Left forelimb (tissue), 1 donor: ENCODE measurements at places on chromosomes 2 and 18.

- no peak for DNase-seq
Observed at GRCh38 chr2:148342086-148342485, 302.5 kb upstream of the EPC2 start.

- DNase-seq, result no peak
Observed at GRCh38 chr18:45830917-45831316, 5.4 kb downstream of the SIGLEC15 start.

GRCh38 chr2:76381624-76382023, 670.9 kb upstream of the GCFC2 start:
- DNase-seq, result no peak

DNA sequence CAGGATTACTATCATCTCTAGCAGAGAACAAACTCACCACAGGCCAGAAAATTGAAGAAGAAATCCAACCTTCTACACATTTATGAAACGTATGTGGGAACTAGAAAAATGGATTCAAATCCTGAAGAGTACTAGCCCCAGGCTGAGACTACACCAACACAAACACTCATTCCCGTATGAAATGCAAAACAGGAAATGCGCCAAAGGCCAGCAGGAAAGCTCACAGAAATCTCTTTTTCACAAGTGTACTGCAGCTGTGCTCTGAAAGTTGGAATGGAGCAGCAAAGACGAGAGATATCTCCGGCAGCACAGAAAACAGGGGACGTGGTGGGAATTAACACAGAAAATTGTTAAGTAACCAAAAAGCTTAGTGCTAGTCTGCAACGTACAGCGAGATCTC, 913.5 kb downstream of the TDRD15 start:
- DNase-seq, result no peak

DNA sequence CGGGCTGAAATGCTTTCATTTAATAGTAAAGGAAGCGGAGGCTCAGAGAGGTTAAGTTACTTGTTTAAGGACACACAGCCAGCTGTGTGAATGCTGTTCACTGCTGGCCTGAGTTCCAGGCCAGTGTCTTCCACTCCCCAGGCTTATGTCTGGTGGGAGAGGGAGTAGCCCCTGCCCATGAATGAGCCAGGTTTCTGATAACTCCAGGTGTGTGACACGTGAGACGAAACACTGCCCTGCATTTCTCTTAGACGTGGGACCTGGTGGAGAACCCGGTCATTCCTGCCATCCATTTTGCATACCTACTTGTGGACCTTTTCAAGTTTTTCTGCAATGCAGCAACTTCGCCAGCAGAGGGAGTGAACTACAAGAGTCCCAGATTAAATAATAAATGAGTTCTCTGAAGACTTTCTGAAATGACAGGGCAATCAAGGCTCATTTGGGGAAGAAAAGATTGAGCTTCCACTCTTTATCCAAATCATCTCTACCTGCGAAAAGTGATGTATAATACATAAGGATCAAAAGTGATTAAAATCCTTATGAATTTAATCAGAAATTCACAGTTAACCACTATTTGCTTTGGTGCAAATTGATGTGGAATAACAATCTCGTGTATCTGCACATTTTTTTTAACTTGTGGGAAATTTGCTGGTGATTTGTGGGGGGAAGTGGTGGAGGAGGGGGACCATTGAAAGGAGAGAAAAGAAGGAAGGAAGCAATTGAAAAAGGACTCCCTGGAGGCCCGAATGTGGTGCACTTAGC, 79.4 kb upstream of the ASB18 start:
- no peak for DNase-seq

DNA sequence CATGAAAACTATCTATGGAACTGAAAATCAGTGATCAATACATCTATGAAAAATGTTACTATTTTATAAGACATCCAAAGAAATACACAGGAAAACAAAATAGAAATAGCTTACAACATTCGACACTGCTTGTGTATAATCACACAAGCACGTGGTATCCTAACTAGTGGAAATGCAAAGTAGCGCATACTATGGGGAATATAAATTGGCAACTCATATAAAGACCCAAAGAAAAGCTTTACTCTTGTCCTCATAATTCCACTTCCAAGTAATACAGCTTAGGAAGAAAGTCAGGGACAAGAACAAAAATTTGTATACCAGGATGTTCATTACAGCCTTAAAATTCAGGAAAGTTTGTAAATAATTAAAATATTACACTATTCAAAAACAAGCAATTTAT, 384.6 kb downstream of the NRXN1 start:
- DNase-seq, result no peak

DNA sequence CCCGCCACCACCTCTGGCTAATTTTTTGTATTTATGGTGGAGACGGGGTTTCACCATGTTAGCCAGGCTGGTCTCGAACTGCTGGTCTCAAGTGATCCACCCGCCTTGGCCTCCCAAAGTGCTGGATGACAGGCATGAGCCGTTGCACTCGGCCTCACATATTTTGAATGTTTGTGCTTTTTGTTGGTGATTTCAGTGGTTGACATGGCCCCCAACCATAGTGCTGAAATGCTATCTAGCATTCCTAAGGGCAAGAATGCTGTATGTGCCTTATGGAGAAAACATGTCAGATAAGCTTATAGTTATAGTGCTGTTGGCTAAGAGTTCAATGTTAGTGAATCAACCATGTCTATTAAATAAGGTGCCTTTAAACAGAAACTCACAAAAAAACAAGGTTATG, 8.9 kb downstream of the ZAP70 start:
- no peak for DNase-seq

- DNase-seq, result no peak
Observed at GRCh38 chr2:34534761-34535160, 935.7 kb upstream of the FAM98A start.

GRCh38 chr18:45373286-45373880, 241.9 kb upstream of the SLC14A2 start:
- no peak for DNase-seq

DNA sequence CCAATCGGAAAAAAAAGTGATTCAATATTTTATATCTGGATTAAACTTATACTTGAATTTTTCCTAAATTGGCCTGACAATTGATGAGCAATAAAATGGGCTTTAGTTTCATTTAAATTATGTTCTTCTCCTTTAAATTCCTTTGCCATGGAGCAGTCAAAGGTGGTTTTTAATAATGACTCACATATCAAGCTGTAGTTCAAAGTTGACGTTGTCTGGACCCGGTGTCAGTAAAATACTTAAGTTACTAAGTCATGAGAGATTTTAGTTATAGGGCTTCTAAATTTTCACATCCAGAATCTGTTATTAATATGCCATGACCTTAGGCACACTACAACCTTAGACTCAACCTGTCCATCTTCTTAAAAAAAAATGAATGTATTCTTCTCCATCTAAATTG, 62.5 kb downstream of the CDH2 start:
- DNase-seq, result no peak

DNA sequence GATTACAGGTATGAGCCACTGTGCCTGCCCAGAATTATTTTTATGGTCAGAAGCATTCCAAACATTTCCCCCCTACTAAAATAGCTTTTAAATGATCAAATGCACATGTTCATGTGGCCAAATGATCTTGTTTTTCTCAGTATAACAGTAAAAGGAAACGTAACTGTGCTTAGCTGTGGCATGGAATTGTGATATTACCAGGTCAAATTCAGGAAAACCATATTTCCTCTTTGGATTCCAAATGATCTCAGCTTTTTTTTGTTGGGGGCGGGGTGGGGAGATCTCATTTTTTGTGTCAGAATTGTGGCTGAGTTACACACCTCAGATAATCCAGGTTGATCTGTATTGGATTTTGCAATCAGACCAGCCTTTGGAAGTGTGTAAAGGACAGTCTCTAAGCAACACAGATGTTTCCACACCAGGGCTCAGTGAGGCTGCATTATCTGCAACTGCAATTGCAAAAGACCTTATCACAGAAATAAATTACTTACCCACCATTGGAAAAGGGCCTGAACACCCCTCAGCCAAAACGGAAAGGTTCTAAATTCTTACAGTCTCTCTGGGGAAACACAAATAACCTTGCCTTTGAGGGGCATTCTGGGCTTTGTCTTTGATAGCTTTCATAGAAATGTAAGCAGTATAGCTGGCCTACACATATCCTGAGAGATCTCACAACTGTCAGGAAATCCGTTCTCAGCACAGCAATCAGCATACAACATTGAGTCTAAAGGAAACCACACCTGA, 8.4 kb downstream of the CASP10 start:
- no peak for DNase-seq

DNA sequence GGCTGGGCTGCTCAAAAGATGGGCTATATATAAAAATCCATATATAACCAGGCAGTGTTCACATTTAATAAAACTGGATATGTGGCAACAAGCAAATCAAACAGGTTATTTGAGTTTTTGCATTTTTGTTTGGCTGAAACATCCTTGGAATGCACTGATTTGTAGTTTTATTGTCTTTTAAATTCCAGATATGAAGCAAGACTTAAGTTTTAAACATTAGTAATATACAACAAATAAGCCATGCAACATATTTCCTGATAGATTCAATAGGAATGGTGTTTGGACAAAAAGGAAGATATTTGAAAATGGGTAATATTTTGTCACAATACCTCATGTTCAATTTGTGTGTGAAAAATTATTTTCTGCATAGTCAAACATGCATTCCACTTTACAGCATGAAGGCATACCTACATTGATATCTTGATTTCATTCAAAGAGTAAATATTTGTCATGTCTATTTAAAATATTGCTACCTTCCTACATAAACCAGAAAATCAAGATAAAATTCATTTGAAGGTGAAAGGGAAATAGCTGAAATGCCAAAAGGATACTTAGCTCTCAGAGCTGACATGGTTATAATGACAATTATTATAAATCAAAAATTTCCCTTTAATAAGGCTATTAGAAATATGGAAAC, 132.3 kb upstream of the NETO1 start:
- DNase-seq, result no peak

GRCh38 chr18:12067671-12068070, 26.0 kb upstream of the ANKRD62 start:
- DNase-seq, result no peak

GRCh38 chr2:134392442-134393074, 138.7 kb downstream of the MGAT5 start:
- DNase-seq, result no peak

DNA sequence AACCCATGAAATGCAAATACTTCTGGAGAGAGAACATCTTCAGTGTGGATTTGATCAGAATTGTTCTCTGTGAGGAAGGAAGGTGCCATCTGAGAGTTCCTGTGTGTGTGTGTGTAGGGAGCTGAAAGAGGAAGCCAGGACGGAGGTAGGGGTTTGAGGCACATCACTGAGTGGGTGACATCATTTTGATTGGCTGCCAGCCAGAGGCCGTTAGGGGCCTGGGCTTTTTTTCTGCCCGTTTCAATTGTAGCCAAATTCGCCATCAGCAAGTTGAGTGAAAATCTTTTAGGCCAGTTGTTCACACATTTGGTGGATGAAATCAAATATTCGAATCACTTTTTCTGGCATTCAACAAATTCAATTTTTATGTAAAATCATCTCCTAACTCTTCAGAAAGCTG, 48.9 kb downstream of the TSN start:
- no peak for DNase-seq

- DNase-seq, result no peak
Observed at GRCh38 chr2:32342801-32343200, 14.0 kb upstream of the BIRC6 start.

DNA sequence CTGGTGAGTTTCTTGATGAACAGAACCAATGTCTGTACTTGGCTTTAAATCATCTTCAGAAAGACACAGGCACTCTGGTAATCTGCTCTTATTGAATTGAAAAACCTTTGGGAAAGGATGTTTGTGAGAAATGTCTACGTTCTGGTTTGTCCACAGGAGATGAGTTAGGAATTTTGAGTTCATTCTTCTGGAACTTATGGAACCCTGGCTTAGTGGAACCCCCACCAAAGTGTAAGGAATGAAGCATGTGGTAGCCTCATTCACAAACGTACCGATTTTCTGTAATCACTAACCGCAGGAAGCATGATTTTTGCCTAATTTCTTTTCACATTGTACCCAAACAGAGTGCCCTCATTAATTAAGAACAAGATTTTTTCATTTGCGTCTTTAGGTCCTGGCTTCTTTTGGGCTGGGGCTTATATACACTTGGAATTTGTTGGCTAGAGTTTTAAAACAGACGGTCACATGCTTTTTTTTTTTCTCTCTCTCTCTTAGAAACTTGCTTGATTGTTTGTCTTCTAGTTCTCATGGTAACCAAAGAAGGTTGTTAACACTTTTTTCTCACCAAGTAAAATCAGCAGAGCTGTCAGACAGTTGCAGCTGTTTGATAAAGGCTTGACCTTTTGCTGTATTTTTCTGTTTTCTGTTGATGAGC, 314.1 kb upstream of the THUMPD2 start:
- no peak for DNase-seq

GRCh38 chr2:31973665-31974064, 37.1 kb downstream of the MEMO1 start:
- DNase-seq, result no peak

GRCh38 chr2:28463211-28463816, 32.5 kb upstream of the PLB1 start:
- no peak for DNase-seq

- DNase-seq, result no peak
Observed at GRCh38 chr18:56315363-56315762, 323.0 kb downstream of the TXNL1 start.

DNA sequence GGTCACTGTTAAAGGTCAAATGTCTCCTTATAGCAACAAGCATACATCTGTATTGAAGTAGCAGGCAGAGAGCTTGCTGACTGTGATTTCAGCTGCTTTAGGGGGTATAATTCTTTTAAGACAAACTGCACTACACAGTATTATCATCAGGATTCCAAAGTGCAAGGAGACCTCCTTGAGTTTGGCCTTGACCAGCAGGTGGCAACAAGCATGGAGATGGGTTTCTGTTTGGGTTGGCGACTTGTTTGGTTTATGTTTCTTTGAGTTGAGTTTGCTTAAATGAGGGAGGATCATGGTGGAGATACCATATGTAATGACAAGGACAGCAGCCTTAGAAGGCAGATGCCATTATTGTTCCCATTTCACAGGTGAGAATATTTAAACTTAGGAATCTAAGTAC, 681.0 kb upstream of the ID2 start:
- no peak for DNase-seq

GRCh38 chr2:39447266-39448168, 10.4 kb upstream of the MAP4K3 start:
- DNase-seq, result no peak

DNA sequence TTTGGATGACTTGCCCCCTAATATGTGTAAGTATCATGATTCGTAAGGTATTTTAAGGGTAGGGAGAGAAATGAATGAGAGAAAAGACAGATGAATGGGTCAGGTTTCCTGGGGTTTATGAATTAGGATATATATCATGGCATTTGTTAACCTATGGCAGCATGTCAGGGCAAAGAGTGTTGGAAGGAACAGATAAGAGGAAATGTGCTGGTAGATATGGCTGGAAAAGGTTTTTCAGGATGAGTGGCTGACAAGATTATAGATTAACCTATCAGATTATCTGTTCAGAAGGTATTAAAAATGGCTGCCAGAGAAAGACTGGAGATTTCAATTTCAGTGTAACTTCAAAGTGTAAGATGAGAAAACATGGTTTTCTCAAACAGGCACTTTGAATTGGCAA, 67.8 kb downstream of the SRBD1 start:
- no peak for DNase-seq

GRCh38 chr2:169761970-169762292, 28.3 kb downstream of the KLHL23 start:
- DNase-seq, result no peak

- DNase-seq, result no peak
Observed at GRCh38 chr2:158577141-158577540, 120.4 kb downstream of the PKP4 start.

GRCh38 chr2:119136093-119136492, 22.5 kb downstream of the C1QL2 start:
- DNase-seq, result no peak
